ENCODE measurements at places on chromosomes 3 and 15.

- no peak for DNase-seq
Measured at GRCh38 chr3:146543461-146544001, 876 bp downstream of the PLSCR1 start.

- DNase-seq, result no peak
Measured at GRCh38 chr3:123561188-123561587, 23.7 kb downstream of the HACD2 start.

DNA sequence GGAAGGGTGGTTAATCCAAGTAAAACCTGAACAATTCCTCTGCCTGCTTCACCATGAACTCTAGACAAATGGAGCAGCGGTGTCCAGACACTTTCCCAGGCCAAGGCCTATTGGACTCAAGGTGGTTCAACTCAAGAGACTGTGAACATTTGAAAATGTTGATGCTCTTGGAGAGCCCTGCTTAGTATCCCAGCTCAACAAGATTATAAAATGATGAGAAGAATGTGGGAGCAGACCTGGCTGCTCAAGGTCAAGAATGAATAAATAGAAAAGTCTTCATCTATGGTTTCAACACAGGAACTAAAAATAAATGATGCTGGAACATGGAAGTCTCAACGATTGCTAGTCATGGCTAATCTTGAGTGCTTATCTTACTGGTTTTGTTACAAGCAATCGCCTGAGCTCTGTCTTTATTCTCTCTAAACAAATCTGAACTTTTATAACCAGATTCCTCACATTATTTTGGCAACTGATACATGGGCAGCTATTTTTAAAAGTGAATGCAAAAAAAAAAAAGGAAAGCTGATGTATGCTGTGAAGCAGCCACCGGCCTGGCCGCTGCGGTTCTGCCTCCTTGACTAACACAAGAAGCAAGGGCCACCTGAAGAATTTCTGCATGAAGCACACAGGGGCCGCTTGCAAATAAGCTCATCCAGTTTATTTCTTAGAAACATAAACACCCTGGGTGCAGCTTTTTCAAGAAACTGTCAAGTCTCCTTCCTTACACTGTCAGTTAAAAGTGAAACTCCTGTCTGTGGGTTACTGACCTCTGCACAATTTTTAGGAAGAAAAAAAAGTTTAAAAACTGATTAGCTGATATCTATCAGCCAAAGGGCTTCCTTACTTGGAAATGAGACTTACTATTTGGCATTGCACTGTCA is 120.1 kb upstream of the ARHGEF3 start:
- no peak for DNase-seq

- DNase-seq, result no peak
Measured at GRCh38 chr15:77500989-77501388, 80.3 kb downstream of the HMG20A start.

- DNase-seq, result no peak
Measured at GRCh38 chr15:75738014-75738646, 25.5 kb upstream of the CSPG4 start.

DNA sequence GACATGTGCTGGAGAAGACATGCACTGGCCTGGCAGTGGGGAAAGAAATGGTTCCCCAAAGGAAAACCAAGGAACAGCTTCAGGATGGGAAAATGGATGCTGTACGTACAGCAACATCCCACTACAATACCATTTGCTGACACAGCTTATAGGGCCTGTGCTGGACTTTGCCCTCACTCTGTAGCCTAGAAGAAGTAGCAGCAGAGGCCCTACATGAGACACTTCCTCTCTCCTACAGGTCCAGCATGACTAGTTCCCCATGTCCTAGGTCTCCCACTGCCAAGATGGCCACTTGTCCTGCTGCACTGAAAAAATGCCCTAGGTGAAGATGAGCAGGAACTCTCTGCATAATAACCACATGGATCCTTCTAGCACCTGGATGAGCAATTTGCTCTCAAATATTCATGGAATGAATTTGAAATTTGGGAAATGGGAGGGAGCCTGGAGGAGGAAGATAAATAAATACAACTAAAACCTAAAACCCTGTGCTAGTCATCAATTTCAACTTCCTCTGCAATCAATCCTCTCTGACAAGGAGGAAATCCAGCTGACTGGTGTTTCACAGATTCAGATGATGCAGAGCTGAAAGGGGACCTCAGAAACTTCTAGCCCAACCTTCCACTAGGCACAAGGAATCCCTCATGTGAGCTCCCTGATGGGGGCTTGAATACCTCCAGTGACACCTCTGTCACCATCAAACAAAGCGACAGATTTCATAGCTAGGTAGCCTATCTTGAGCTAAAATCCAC is 514.3 kb upstream of the PPP2R3A start:
- no peak for DNase-seq

All from cortex of kidney (tissue), 1 donor.